ENCODE measurements at places on chromosomes 6 and 20.

- DNase-seq, result no peak
Observed at GRCh38 chr6:10933126-10933525, 46.3 kb downstream of the SYCP2L start.

- DNase-seq, result no peak
Observed at GRCh38 chr6:133590196-133590595, 298.7 kb upstream of the TCF21 start.

DNA sequence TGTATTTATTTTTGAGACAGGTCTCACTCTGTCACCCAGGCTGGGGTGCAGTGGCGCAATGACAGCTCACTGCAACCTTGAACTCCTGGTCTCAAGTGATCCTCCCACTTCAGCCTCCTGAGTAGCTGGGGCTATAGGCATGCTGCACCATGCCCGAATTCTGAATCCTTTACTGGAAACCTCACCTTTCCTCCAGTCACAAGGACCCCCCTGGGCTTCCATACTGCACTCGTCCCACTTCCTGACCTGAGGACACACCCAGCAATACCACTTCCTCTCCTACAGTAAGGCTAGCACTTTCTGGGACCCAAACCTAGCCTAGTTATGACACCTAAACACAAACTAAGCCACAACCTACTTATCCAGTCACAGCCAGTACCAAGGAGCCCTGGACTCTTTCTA is 68.2 kb downstream of the FAM217A start:
- DNase-seq, result no peak

DNA sequence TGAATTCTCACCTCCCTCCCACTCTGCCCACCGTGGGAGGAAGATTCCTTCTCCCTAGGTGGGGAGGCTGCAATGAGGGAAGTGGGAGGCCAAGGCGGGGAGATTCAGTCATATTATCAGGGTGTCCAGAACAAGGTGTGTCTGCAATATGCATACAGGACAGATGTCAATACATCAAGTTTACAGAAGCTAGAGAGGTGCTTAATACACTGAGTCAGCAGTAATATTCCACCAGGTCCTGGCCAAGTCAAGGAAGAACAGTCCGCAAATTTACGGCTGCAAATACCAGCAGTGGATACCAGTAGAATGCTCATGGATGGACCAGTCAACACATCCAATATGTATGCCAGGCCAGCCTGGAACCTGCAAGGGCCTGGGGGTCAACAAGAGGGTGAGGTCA is 119.0 kb downstream of the MCHR2 start:
- no peak for DNase-seq

- DNase-seq, result no peak
Observed at GRCh38 chr6:1657116-1657770, 47.5 kb downstream of the FOXC1 start.

DNA sequence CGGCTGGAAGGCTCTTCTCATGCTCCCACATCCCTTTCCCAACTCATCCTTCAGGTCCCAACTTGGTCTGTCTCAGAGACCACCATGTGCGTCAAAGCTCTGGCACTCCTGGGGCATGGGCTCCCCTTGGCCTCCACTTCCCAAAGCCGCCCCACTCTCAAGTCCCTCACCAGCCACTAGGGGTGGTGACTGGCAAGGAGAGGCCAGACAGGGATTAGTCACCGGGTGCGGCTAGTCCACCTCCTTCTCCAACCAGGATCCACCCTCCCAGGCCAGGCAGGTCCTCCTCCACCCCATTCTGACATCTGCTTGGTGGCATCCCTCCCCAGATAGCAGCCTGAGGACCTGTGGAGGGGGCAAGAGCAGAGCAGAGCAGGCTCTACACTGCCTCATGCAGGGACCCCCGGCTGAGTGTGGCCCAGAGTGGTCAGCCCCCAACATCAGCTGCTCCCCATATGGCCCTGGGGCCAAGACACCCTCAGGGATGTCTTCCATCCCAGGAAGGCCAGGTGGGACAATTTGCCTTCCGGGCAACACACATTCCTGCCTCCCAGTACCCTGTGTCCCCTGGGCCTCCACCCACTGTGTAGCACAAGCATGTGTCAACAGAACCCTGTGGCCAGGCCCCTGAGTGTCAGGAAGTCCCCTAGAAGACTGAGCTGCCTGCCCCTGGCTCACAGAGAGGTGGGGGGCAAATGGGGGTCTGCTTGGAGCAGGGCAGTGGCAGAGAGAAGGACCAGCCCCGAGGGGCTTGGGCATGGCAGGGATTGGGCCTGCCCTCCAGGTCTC is 29.2 kb downstream of the YTHDF1 start:
- no peak for DNase-seq

DNA sequence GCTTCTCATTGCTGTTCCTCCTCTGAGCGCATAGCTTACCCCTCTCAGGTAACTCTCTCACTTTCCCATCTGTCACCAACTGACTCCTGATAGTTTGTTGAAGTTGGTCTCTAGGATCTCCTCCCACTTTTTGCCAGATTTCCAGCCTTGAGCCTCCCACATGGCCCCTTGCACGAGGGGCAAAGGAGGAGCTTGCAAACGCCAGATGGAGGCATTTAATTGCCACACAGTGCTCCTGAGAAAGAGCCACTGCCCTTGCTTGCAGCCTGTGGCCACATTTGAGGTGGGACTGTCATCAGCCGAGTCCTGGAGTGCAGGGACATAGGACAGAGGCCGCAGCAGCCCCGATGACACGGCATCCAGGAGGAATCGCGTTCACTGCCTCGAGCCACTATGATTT is 348.7 kb downstream of the SMOC2 start:
- DNase-seq, result no peak

DNA sequence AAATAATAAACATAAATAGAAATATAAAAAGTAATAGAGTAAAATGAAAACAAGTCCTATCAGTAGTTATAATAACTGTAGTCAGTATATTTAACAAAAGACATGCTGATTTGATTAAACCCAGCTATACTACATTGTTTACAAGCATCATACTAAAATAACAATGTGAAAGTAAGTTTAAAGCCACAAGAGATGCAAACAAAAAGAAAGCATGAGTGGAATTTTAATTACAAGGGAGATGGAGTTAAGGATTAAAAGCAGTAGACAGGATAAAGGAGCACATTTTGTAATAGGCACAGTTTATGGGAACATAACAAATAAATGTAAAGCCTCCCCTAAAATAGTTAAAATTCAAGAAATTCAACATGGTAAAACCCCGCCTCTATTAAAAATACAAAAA is 41.5 kb downstream of the SENP6 start:
- no peak for DNase-seq

DNA sequence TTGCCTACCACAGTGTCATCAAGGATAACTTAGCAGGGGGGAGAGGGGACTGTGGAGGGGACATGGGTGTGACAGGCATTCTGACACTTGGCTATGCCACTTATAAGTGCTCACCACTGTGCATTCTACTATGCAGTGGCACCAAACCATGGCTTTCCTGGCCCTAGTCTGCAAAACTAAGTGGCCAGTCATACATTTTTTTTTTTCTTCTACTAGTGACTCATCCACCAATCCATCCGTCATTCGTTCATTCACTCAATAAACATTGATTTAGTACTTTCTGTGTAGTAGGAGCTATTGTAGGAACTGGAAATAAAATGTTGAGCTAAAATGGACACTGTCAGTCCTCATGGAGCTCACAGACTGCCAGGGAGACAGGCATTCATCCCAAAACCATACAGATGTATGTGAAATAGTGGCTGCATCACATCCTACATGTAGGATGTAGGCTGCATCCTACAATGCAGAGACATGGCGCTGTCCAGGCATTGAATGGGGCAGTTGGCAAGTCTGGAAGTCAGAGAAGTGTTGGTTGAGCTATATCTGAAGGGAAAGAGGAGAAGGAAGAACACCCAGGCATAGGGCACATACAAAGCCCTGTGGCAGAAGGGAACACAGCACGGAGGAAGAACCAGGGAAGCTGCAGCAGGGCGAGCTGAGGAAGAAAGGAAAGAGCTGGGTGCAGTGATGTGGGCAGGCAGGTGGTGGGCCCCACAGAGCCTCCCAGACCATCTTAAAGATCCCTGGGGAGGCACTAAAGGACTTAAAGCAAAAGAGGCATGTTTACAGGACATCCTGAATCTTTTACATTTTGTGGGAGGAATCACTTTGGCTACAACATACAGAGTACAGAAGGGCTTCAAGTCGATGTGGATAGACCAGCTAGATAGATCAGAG is 224.4 kb downstream of the UST start:
- DNase-seq, result no peak

DNA sequence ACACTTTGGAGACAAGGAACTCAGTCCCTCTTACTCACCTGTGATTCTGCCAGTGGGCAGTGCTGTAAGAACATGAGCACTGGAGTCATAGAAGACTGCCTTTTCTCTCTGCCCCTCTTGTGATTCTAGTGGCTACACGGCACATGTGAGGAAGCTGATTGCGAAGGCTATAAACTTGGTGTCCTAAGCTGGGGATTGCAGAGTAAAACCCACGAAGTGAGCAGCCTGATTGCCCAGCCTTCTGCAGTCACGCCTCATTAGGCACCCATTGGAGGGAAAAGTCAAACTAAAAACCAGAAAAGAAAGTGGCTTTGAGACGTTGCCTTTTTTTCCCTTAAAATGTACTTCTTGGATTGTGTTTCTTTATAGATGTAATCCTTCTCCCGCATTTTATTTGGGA is 748.4 kb upstream of the CHD6 start:
- no peak for DNase-seq

GRCh38 chr20:4443016-4443415 is 278.7 kb upstream of the PRND start:
- no peak for DNase-seq

DNA sequence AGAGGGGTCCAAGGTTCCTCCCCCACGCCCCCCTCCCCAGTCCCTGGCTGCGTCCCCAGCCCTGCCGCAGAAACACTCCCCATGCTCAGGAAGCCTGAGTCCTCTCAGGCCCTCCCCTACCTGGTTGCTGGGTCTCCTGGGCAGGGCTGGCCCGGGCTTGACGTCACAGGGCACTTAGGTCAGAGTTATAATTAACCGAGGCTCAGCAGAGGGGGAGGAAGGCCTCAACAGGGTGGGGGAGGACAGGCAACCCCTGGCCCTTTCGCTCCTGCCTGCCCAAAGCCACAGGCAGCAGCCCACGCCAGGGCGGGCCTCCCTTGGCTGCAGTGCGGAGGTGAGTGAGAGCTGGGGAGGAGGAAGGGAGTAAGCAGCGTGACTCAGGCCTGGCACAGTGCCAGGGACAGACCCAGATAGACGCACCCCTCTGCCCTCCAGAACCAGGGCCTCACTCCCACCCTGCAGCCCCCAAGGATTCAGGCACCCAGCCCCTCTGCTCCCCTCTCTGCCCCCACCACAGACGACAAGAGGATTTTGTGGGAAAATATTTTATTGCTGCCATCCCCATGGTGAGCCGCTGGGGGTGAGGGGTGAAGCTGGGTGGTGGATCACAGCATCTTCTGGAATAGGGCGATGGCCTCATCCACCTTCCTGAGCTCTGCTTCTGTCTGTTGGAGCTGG is at the start of gene VWA7:
TSS of gene VWA7 (minus strand) at position 340 of the 678 bp plus-strand sequence. CDS start 549 bp downstream, outside the sequence.
- DNase-seq, result peak; percentile 70

DNA sequence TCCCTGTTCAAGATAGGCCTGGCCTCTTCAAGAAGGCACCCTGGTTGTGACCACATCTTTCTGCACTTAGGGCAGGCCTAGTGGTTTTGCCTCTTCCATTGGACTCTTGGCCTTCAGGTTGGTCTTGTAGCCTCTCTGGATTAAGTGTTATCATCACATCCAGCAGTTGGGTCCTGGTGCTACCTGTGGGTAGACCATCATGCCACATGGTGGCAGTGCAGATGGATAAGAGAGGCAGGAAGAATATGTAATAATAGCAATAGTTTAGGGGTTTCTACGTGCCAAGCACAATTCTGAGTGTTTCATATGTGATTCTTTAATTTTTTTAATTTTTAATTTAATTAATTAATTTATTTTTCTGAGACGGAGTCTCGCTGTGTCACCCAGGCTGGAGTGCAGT is 28.5 kb upstream of the SNRPB2 start:
- DNase-seq, result no peak

DNA sequence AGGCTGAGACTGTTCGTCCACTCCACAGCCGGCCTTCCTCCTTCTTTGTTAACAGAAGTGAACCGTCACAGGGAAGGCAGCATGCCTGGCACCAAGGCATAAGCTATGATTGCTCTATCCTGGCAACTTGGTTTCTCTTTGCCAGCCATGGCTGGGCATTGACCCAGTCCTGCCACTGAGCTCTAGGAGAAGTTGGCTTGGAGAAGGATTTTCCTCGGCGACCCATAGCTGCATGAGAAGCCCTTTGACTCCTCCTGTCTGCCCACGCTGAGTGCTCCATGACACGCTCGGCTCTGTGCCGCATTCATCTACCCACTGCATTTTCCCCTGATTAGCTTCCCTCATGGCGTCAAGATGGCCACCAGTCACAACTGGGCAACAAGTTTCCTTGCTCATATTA is 111.8 kb upstream of the EXOC2 start:
- DNase-seq, result no peak

DNA sequence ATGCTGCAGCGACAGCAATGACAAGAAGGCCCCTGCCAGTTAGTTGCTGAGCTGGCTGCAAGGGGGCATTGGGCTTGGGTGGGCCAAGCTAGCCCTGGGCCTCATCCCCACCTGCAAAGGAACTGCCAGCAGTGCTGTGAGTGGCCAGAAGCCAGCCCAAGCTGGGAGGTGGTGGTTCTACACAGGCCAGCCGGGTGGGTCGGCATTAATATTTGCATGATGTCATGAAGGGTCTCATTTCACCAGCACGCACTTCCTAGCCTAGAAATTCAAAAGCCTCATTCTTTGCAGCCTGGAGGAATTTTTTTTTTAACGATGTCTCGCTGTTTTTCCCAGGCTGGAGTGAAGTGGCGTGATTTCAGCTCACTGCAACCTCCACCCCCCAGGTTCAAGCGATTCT is 62.0 kb downstream of the IYD start:
- no peak for DNase-seq

DNA sequence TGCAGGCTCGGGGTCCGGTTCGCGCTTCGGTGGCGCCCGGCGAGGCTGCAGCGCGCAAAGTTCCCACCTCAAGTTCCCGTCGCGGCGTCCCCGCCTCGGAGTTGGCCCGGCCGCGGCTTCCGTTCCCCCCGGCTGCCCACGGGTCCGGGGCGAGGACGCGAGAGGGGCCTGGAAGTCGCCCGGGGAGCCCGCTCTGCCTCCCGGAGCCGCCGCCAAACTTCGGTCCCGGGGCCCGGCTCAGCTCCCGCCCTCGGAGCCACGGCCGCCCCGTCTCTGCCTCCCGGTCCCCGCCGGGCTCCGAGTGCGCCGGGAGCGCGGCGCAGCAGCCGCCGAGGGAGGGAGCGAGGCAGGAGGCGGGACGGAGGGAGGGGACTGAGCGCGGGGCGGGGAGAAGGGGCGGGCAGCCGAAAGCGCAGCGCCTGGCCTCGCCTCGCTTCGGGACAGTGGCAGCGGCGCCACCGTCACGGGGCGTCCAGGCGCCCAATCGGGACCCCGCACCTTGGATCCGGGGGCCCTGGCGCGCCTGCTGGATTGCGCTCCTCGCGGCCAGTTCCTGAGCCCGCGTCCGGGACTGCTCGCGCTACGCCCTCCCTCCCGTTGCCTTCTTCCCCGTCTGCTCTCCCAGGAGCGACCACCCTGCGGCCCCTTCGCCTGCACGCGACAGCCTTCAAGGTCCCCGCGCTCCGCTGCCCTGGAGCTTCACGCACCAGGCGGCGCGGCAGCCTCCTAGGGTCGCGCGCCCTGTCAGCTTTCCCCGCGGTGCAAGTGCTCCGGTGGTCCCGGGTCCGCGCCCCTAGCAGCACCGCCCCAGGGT is at the start of gene KCNG1:
TSS of gene KCNG1 (minus strand) at position 305 of the 814 bp plus-strand sequence. CDS start 12,769 bp downstream, outside the sequence.
- no peak for DNase-seq

GRCh38 chr20:62837790-62838127 is 20.9 kb downstream of the COL9A3 start:
- no peak for DNase-seq

- no peak for DNase-seq
Observed at GRCh38 chr6:6661684-6662083, 73.2 kb downstream of the LY86 start.

Data from stimulated activated CD4-positive, alpha-beta T cell treated with anti-CD3 and anti-CD28 coated beads, Interleukin-15, amount 100 ng/mL, for 1 hour (primary cell).